ENCODE measurements at places on chromosomes 6 and 20. TPM values are rescaled to one million over a fixed set of nuclear protein-coding genes. Genes with fewer than 3 reads are reported as not detected.

Gene ATF6B
- total RNA-seq = 7.5 TPM

Gene FAM209A
- total RNA-seq = not detected

Gene TGM6
- total RNA-seq = not detected

Gene ID4
- 3.1 TPM for total RNA-seq

Gene TREM2
- total RNA-seq = not detected

Gene IRF4
- total RNA-seq = not detected

Gene COL11A2
- 2.6 TPM for total RNA-seq

Gene RAB23
- 15.5 TPM for total RNA-seq

Gene EPHA7
- 7.0 TPM for total RNA-seq

Gene GJA10
- total RNA-seq = not detected

Gene TRAPPC3L
- not detected for total RNA-seq

Gene SLC35F1
- total RNA-seq = not detected

Gene SRSF12
- not detected for total RNA-seq

GRCh38 chr6:167807200-167807599 lies 19.5 kb upstream of the AFDN start:
- DNase-seq = no peak

- peak; percentile 8 for DNase-seq
Measured at GRCh38 chr20:39850821-39851330, 838.2 kb downstream of the MAFB start.

- DNase-seq = no peak
Measured at GRCh38 chr20:50170549-50171220, 17.2 kb upstream of the PEDS1 start.

DNA sequence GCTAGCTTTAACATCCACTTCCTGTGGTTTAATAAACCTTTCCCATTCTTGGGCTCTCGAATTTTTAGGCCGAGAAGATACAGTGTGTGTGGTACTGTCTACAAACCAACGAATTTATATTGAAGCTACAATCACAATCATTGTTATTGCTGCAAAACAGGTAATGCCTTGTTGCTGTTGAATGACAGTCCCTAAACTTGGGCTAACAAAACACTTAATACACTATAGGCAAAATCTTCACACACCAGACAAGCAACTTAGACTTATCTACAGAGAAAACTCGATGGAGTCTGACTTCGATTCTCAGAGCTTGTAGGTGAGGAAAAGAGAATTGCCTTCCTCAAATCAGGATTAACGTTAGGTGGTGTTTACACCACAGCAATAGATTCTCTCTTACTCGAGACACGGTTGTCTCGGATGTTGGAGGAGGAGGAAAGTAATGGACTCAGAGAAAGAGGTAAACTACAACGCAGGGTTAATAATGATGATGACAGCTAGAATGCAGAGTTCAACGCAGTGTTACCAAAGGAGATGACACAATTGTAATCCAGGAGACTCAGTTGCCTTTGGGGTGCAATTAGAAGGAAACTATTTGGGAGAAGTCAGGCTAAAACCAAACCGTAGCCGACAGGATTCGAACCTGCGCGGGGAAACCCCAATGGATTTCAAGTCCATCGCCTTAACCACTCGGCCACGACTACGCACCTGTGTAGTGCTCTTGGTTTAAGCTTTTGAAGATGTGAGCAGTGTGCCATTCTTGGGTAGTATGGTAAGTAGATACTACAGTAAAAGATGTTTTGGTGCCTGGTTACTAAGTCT lies 32.5 kb upstream of the ZNF184 start:
- peak; percentile 90 for DNase-seq

GRCh38 chr6:78829407-78829806 lies 37.9 kb upstream of the IRAK1BP1 start:
- DNase-seq = no peak

GRCh38 chr6:127206531-127207095 lies 60.1 kb upstream of the RNF146 start:
- no peak for DNase-seq

DNA sequence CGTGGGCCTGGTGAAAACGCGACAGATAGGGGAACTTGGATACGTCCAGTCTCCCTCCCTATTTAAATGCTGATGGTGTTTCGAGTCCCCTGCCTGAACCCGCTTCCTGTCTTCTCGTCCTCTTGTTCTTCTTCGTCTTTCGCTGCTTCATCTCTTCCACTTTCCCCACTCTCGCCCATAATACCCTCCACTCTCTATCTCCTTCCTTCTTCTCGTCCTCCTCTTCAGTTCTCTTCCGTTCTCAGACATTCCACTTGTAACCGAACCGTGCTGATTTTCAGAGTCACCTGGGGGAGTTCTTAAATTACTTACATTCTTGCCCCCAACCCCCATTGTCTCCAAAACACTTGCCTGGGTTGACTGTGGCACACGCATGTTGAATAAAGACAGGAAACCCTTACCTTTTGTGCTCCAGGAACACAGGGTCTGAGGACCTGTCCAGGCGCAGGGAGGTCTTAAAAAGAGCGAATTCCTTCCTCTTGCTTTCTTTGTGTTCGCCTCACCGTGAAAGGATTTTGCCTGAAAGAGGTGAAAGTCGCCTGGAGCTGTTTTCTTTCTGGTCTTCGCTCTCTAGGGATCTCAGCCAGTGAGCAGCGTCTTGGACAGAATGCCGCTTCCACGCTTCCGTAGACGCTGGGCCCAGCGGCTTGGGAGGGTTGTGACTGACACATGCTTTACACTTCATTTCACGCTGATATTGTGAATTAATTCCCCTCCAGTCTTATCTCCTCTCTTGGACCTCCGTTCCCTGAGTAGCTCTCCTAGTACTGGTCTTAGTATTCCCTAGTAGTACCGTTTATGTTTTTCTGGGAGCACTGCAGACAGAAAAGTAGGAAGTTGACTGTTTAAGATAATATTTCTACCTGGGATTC lies 184.0 kb downstream of the GPX5 start:
- DNase-seq = no peak

DNA sequence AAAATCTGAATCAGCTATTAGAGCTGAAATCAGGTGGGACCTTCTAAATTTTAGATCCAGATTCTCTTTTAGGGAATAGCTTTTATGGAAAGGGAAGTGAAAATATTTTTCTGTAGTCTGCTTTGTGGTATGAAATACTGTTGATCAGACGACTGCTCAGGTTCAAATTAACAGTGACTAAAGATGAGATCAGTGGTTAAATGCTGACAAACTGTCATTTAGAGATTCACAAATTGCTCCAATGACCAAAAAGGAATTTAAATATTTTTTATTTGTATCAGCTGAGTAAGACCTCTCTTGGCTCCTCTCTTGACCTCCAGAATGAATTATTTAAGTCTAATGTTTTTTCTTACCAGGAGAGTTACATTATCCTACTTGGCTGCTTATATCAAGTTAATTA lies 77.3 kb downstream of the KCNQ5 start:
- DNase-seq = no peak

GRCh38 chr6:89895276-89895874 lies 1.1 kb downstream of the GJA10 start:
- peak; percentile 32 for DNase-seq

GRCh38 chr6:158648682-158649131 lies 1.1 kb upstream of the SYTL3 start:
- DNase-seq = peak; percentile 21

- DNase-seq = no peak
Measured at GRCh38 chr6:165820934-165821333, 157.9 kb upstream of the PDE10A start.

DNA sequence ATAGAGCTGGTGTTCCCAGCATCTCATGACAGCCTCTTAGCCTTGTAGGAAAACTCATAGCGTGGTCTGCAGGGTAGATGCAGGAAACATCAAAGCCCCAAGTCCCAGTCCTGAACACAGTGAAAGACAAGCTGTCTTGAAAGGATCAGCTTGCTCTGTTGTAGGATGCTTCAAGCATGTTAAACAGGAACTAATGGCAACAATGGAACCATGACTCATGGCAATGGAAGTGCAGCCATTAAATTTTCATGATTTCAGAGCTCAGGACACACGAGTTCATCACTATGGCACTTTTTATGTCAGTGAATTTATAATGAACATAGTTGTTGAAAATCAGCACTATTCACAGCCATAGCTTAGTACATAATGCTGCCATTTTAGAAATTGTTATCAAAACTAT lies 367.7 kb downstream of the KIF16B start:
- DNase-seq = no peak

- DNase-seq = no peak
Measured at GRCh38 chr20:3250091-3250504, 11.1 kb upstream of the SLC4A11 start.

GRCh38 chr6:108779536-108780275 lies 68.5 kb upstream of the ARMC2 start:
- DNase-seq = no peak

- no peak for DNase-seq
Measured at GRCh38 chr20:49508435-49509199, 26.1 kb upstream of the KCNB1 start.

GRCh38 chr6:118319894-118320649 lies 228.0 kb upstream of the PLN start:
- DNase-seq = no peak

DNA sequence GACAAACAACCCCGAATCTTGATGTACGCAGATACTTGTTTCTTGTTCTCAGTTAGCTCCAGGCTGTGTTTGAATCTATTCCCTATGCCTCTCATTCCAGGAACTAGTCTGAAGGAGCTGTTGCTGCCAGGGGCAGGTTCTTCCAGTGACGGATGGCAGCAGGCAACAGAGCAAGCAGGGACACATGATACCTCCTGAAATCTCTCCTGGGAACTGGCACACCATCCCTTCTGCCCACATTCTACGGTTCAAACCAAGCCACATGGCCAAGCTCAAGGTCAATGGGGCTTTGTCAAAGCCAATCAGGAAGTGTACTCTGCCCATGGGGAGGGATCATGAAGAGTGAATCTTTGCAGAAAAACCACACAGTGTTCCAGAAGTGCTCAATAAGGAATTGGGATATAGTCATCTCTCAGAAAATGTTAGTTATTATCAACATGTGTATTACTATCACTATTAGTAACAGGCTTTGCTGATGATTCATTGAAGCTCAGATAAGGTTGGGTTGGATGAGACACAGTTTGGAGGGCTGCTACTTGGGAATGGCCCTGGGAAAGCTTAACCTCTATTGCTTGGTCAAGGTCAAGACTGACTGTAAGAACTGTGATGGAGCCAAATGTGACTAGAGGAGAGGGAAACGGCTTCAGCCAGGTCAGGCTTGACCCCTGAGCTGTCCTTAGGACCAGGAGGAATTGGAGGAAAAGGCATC lies 454.9 kb downstream of the PTPRT start:
- DNase-seq = no peak

DNA sequence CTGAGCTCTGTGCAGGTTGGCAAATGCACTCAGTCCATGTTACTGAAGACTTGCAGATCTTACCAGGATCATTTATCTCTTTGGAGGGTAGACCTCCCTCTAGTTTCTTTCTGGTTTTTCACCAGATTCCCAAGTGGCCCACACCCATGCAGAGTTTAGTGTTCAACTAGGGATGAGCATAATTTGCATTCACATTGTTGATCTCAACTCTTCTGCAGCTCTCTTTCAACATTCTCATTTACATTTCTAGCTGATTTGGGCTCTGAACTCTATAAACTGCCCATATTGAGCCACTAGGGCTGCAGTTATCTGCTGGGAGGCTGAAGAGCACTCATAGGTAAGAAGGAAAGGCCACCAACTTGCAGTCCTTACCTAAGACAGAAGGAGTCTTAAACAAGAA lies 17.9 kb upstream of the HLA-C start:
- DNase-seq = no peak

GRCh38 chr6:6547110-6547879 lies 41.2 kb upstream of the LY86 start:
- DNase-seq = peak; percentile 66

GRCh38 chr20:15185322-15185721 lies 847.9 kb upstream of the FLRT3 start:
- DNase-seq = no peak

GRCh38 chr6:105476978-105477377 lies 74.1 kb upstream of the PREP start:
- no peak for DNase-seq

- peak; percentile 71 for DNase-seq
Measured at GRCh38 chr20:51769976-51770615, 1.9 kb upstream of the ATP9A start.

Measured in MG63 (cell line).